ENCODE measurements at places on chromosomes 12 and 14.

DNA sequence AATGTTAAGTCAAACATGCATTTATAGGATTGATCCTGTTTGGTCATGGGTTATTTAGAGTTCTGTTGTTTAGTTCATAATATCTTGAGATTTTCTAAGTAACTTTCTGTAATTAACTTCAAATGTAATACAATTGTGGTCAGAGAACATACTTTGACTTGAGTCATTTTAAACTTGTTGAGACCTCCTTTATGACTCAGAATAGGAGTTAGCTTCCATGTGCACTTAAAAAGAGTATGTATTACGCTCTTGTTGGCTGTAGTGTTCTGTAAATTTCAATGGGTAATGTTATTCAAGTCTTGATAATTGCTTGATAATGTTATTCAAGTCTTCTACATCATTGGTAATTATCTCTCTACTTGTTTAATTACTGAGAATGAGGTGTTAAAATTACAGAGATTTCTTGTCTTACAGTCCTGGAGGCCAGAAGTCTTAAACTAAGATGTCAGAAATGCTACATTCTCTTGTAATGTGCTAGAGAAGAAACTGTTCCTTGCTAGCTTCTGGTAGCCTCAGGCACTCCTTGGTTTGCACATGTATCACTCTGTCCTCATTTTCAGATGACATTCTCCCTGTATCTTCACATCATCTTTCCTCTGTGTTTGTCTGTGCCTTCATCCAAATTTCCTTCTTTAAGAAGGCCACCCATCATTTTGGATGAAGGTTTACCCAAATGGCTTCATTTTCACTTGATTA lies 197.3 kb downstream of the TMTC3 start:
- no peak for DNase-seq

GRCh38 chr14:97280526-97280925 lies 483.3 kb downstream of the VRK1 start:
- DNase-seq, result no peak

DNA sequence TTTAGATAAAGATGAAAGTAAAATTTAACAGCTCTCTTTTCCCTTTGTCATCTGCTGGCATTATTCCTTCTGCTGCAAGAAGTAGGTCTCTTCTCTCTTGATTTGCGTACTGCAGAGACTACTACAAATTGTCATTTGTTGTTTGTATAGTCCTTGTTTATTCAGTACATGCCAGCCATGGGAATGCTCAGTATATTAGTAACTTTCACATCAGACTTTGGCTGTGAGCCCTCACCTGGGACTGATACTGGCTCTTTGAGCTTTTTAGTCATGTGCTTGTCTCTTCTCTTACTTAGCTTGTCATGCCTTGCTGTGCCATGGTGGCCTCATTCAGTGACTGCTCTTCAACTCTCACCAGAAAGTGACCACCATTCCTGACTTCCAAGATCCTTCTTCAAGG lies 169.8 kb downstream of the PRKCH start:
- no peak for DNase-seq

- DNase-seq, result no peak
These were observed 4.9 kb upstream of the DHRS2 start for GRCh38 chr14:23631234-23631633.

DNA sequence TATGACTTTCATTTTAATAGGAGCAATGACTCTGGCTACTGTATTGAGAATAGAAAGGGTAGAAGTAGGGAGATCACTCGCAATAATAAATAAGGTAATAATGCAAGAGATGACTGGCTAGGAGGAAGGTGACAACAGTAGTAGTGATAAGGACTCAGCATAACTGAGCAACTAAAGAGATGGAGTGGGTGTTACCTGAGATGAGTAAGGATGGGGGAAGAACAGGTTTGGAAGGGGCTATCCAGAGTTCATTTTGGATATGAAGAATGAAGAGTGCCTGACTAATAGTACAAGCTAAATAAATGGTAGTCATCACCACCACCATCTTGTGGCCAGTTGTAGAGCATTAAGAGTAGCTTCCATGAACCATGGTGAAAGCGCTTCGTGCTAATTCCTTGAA lies 101.1 kb downstream of the RPS6KA5 start:
- DNase-seq, result no peak

- DNase-seq, result no peak
These were observed 84.6 kb downstream of the SCFD1 start for GRCh38 chr14:30706704-30707103.

DNA sequence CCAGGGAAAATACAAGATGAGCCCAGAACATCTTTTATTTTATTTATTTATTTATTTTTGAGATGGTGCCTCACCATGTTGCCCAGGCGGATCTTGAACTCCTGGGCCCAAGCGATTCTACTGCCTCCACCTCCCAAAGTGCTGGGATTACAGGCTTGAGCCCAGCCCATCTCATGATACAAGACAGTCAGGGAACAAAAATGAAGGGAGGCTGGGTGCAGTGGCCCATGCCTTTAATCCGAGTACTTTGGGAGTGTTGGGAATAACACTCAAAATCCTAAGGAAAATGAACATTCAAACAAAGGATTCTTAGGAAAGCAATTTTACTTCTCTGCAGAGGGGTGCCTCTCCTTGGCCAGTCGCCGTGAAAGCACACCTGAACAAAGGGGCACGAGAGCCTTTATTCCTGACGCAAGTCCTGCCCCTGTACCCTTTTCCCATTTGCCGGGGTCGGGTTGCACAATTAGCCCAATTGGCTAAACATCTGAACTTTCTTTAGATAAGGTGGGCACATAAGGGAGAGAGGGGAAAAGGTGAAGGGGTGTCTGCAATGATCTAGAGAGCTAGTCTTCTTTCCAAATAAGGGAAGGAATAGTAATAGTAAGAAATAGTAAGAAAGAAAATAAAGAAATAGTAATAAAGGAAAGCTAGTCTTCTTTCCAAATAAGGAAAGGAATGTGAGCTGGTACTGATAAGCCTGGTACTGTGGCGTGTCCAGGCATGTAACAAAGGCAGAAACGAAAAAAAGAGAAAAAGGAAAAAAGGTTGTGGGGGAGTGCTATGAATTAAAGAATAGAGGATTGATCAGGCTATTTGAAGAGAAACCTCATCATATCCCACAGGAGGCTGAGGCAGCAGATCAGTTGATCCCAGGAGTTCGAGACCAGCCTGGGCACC lies 13.4 kb downstream of the NCAPD2 start:
- no peak for DNase-seq

DNA sequence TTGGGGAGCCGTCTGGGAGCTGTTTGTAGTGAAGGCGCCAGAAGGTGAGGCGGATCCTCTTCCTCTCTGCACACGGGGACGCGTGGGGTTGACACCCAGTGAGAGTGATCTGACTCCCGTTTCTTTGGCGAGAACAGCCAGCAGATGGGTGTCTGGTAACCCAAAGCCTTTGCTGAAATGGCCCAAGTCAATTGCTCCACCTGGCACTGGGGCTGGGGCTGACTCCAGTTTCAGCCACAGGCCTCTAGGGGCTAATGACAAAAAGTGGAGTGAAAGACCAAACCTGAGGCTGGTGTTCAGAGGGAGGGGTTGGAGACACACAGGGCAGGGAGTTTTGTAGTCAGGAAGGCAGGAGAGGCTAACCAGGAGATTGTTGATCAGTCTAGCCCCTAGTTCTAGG lies 87.0 kb downstream of the FRMD6 start:
- no peak for DNase-seq

- no peak for DNase-seq
These were observed 80.2 kb downstream of the RMST start for GRCh38 chr12:97542666-97543280.

DNA sequence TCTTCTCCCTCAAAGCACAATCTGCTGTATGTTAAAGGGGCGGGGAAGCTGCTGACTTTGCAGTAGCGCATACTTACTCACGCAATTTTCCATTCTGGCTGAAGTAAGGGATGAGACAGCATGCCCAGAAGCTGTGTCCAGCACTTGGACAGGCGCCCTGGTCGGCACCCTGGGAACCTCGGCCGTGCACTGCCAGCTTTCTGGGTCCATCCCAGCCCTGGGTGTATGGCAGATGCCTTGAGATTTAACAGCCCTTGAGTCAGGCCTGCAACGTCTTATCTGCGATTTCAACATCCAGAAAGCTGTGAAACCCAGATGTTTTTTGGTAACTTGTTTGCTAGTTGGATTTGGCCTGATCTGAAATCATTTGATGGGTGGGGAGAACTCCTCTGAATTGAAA lies 16.1 kb downstream of the EML1 start:
- DNase-seq, result peak; percentile 85

GRCh38 chr14:67934087-67934486 lies 114.5 kb downstream of the RAD51B start:
- DNase-seq, result peak; percentile 33

DNA sequence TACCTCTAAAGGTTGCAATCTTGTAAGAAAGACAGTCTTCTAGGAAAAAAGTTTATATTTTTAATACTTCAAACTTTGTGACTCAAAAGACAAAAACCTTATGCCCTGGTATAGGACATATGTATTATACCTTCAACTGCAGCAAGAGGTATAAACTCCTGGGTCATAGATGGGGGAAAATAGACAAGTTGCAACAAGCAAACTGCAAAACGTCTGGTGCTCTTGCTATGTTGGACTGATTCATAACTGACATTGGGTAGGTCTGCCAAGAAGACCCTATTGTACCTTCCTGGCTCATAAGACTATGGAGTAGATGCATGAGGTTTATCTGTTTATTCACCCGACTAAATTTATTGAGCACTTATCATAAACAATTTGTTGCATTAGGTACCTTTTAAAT lies 40.9 kb downstream of the BEST3 start:
- DNase-seq, result no peak

- DNase-seq, result no peak
These were observed 14.7 kb downstream of the PLEKHG6 start for GRCh38 chr12:6324936-6325750.

- no peak for DNase-seq
These were observed 92.8 kb downstream of the PCNX1 start for GRCh38 chr14:71000091-71000490.

DNA sequence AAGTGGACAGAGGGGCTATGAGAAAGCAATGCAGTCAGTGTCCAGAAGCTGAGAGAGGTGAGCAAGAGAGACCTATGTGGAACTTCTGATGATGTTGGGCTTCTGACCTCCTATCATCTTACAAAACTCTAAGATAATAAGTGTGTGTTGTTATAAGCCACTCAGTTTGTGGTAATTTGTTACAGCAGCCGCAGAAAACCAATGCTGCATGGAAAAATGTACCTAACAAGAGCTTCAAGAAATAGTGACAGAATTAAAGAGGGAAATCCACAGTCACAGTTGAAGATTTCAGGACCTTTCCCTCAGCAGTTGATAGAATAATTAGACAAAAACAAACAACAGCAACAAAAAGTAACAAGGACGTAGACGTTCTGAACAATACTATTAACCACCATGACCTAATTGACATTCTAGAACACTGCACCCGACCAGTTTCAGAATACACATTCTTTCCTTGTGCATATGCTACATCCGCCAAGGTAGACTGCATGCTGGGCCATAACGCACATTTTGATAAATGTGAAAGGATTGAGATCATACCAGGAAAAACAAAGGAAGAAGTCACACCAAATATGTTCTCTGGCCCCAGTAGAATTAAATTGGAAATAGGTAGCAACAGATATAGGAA lies 1.8 kb upstream of the EVL start:
- no peak for DNase-seq

GRCh38 chr12:112946236-112947000 lies 8.1 kb downstream of the OAS3 start:
- no peak for DNase-seq

DNA sequence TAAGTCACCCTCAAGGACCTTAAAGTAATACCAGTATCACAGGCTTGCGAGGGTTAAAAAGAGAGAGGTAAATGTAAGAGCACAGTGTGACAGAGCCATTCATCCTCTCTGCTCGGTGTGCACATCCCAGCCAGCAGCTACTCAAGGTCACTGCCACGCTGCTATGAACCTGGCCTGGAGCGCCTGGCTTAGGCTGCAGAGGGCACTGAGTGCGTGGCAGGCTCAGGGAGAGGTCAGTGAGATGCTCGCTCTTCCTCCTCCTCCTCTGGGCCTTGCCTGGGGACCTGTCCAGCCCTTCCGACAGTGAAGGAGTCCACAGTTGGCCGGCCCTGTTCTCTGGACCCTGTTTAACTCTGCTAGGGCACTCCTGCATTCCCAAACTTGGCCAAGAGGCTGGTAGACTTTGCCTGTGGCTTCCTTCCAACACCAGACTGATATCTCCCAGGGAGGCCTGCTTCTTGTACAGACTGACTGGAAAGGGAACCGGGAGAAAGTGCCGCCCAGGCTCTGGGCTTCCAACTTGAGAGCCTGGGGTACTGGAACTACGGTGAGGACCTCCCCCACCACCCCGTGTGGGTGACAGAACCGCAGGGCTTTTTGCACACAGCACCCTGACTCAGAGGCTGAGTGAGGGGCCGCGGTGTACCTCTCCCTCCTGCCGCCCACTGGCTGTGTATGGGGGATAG lies 62.6 kb upstream of the CORO1C start:
- no peak for DNase-seq

DNA sequence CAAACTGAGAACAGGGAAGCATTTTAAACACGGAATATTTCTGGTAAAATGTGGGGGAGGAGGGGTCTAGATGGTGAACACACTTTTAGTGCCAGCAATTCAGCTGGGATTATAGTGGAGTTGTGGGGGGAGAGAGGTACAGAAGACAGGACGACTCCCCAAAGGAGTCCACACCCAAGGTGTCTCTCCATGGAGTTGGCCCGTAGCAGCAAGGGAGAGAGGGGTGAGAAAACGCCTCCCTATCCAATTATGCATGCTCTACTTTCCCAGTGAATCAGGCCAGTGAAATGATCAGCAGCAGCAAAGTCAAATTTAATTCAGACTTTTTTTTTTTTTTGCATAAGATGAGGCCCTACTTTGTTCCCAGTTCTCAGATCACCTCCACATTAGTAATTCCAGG lies 38.6 kb downstream of the BTG1 start:
- DNase-seq, result no peak

DNA sequence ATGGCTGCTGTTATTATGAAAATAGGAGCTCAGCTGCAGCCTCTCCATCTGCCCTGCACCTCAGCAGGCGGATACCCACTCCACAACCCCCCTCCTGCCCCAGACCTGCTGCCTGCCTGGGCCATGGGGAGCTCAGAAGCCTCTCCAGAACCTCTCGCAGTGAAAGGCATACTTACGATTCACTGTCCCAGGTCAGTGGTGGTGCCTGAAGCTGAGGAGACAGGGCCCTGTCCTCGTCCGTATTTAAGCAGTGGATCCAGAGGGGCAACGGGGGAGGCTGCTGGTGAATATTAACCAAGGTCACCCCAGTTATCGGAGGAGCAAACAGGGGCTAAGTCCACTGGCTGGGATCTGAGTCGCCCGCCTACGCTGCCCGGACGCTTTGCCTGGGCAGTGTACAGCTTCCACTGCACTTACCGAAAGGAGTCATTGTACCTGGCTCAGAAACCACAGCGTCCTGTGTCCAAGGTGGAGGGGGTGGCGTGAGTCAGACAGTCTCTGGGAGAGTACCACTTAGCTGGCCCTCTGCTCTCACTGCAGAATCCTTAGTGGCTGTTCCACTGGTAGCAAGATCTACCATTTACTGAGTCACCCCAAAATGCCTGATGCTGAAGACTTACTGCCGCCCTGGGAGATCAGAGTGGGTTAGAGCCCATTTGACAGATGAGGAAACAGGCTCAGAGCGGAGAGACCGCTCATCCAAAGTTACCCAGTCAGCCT lies at the start of gene SERPINA1:
TSS of gene SERPINA1 (minus strand) at position 219 of the 720 bp plus-strand sequence. CDS start 5,365 bp downstream, outside the sequence.
- no peak for DNase-seq
